Fibroblast of villous mesenchyme (primary cell): ENCODE measurements at places on chromosomes 12 and 14. TPM values are rescaled to one million over a fixed set of nuclear protein-coding genes. Genes with fewer than 3 reads are reported as not detected.

Gene RHOJ
- 0.43 and 4.8 TPM in 2 replicates for total RNA-seq

Gene INHBC
- total RNA-seq: under 0.01 TPM in 1 of 2 replicates, not detected in the other

Gene MAP1LC3B2
- total RNA-seq: 0.32 and 0.43 TPM in 2 replicates

Gene CAPRIN2
- 19.0 and 19.4 TPM in 2 replicates for total RNA-seq

Gene DDN
- total RNA-seq: under 0.01 and 0.32 TPM in 2 replicates

Gene ENDOU
- total RNA-seq: not detected in 2 replicates

Gene SLC7A8
- total RNA-seq: 0.86 and 0.97 TPM in 2 replicates
